MV-4-11 (cell line): ENCODE measurements at places on chromosomes 2 and 18.

- peak; percentile 84 for DNase-seq
These were observed 249.1 kb upstream of the RBMS1 start for GRCh38 chr2:160742667-160743066.

- DNase-seq, result no peak
These were observed 147.8 kb downstream of the PMAIP1 start for GRCh38 chr18:60047556-60047955.

DNA sequence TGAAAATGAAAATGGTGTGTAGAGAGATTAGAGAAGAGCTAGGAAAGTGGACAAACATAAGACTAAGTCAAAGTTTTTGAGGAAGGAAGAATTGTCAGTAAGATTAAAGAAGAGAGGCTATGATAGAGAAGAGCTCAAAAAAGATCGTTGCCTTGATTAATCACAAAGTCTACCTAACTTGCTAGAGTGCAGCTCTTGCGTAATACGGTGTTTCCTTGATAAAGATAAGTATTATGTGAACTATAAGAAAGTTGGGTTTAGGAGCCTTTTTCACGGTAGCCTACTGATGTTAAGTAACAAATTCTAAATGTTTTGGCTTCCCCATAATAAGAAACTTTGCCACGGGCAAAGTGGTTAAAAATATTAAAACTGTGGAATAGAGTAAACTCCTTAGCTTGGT is 226.4 kb upstream of the NRXN1 start:
- DNase-seq, result no peak

- DNase-seq, result no peak
These were observed 670.9 kb upstream of the GCFC2 start for GRCh38 chr2:76381624-76382023.

GRCh38 chr18:31044926-31045325 is 2.4 kb upstream of the DSC3 start:
- no peak for DNase-seq

DNA sequence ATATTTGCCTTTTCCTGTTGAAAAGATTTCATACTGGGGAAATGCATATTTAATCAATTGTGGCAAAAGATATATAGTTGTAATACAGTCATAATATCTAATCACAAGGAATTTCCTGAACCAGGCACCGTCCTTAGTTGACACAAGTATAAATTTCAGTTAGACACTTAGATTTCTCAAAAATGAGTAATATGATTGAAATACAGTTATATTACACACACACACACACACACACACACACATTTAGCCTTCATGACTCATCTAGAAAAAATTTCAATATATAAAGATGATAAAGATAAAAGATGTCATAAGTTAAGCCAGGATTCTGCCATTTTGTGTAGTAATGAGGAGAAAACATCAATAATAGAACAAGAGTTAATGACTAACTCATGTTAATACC is 258.4 kb upstream of the ZNF804A start:
- no peak for DNase-seq

- DNase-seq, result no peak
These were observed 186.8 kb downstream of the TMEM247 start for GRCh38 chr2:46666044-46666679.

GRCh38 chr2:68870215-68870614 is 982 bp downstream of the BMP10 start:
- DNase-seq, result no peak

DNA sequence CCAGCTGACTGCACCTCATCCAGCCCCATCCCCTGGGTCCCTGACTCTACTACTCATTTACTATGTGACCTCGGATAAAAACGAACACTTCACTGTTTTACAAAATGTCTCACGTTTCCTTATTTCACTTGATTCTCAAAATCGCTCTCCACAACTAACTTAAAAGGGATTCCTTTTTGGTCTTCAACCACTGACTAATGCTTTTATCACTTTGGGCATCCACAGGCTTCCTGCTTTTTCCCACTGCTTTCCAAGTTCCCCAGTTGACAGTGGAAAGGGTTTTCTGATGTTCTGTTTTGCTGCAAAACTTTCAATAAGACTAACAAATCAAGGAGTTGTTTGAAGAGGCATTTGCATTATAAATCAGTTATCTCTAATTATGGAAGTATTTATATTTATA is 24.1 kb downstream of the EIF2AK3 start:
- no peak for DNase-seq

GRCh38 chr2:52194342-52194741 is 1162.4 kb upstream of the NRXN1 start:
- no peak for DNase-seq

GRCh38 chr2:139077099-139077737 is 297.0 kb upstream of the NXPH2 start:
- DNase-seq, result no peak

GRCh38 chr18:9189491-9189890 is 52.9 kb downstream of the ANKRD12 start:
- no peak for DNase-seq

GRCh38 chr2:172322049-172322448 is 105.3 kb upstream of the ITGA6 start:
- DNase-seq, result no peak

DNA sequence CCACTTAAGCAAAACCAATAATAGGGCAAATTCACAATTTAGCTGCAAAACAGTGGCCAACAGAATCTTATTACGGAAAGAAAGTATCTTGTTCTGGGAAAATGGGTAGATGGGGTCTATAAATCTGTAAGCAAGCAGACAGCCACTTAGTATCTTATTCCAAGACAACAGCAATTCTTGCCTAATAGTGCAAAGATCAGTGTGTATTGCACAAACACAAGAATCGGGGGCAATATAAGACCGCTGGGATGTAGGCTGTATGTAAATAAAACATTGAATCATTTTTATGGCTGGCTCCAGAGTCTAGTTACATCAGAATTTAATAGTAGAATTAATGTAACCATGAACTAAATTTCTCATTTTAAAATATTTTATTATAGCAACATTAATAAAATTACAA is 85.6 kb downstream of the FBXO15 start:
- DNase-seq, result no peak

DNA sequence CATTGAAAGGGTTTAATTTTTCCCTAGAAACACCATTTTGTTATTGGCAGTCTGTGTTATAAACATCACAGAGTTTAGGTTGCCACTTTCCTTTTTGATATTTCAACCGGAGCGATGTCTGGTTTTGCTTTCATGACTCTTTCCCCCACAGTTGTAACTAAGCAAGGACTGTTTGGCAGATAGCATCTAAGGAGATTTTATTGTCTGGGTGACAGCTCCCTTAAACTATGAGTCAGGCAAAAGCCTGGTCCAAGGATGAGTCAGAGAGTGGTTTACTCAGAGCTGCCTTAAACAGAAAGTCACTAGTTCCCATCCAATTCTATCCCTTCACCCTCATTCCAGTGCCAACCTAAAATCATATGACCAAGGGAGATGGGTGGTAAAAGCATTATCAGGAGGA is 341.6 kb upstream of the VWC2L start:
- peak; percentile 47 for DNase-seq

- DNase-seq, result no peak
These were observed 74.1 kb upstream of the SMAD2 start for GRCh38 chr18:48004577-48004976.

DNA sequence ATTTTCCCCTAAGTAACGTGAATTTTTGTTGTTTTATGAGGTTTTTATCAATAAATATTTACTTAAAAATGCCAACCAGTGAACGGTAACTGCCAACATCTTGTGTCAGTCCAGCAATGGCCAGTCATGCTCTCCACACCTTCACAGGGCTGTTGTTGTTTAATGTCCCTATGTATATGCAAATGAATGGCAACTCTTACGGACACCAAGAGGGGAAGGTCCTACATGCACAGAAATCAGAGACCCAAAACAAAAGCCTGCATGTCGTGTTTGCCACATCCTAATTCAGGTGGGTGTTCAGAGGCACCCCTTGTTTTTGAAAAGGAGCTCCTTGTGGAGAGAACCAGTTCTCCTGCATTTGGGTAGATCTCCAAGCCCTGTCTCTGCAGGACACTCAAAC is 4.8 kb upstream of the FTCDNL1 start:
- DNase-seq, result no peak

DNA sequence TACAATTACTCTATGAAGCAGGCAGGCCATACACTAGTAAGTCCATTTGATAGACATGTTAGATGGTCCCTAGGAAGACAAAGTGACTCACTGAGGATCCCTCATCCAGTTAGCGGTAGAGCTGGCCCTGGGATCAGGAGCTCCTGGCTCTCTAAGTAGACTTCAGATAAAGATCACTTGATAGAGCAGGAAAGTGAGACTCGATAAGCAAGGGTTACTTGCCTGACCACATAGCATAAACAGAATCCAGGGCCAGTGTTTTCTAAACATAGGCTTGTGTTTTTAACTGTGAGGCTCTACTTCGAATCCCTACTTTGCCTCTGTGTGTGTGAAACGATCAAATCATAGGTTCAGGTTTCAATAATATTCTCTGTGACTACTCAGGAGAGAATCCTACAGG is 355.2 kb upstream of the TRIB2 start:
- DNase-seq, result no peak

DNA sequence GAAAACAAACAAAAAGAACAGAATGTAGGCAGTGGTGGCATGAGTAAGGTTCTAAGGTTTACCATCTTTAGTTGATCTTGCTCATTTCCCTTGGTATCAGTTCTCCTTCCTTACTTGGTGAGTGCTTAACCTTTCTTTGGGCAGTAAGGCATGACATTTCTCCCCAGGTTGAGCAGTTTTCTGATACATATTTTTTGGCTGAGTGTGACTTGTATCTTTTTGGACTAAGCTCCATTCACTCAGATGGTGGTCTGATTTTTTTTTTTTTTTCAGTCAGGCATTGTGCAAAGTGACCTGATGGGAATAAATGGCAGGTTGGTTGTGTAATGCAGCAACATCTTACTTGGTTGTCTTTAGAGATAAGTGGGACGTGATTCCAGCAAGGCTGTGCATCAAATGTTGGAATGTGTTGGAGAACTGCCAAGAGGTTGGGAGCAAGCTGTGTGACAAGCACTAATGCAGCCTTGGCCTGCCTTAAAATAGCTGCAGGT is 15.1 kb downstream of the SPTBN1 start:
- DNase-seq, result no peak

GRCh38 chr18:8686611-8687010 is 18.7 kb upstream of the MTCL1 start:
- no peak for DNase-seq

GRCh38 chr18:50924372-50924771 is 43.5 kb upstream of the ELAC1 start:
- no peak for DNase-seq

GRCh38 chr18:51523671-51524070 is 326.2 kb upstream of the MEX3C start:
- DNase-seq, result no peak

DNA sequence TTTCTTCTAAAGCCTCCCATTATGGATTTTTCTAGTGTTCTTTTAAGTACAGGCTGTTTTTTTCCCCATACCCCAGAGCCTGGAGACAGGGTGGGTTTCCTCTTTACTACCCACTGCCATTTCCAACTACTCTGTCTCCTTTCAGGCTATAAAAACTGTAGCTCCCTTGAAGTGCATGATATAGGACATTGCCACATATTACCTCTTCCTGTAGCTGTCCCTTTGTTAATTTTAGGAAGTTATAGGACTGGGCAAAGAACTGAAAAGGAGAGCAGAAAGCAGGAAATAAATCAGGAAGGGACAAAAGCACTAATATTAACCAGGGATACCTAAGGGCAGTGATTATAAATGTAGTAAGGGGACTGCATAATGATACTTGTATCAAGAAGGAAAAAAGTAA is 54.1 kb downstream of the VIL1 start:
- DNase-seq, result no peak

- peak; percentile 11 for DNase-seq
These were observed 48.8 kb downstream of the ADNP2 start for GRCh38 chr18:80157708-80158343.

GRCh38 chr2:46167924-46168323 is 129.3 kb upstream of the EPAS1 start:
- DNase-seq, result no peak

DNA sequence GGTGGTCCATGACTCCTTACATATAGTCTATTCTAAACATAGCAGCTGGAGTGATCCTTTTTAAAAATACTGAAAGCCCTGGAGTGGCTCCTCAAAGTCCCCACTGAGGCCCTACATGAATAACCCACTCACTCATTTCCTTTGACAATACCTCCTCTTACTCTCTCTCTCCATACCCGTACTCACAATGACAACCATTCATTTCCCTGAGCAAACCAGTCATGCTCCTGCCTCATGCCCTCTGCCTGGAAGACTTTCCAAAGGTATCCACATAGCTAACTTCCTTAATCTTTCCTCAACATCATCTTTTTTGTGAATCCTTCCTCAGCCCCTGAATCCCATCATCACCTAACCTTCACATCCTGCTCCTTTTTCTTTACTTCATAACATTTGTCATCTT is 102.6 kb downstream of the BAZ2B start:
- DNase-seq, result no peak

- DNase-seq, result no peak
These were observed 10.5 kb downstream of the PROC start for GRCh38 chr2:127428815-127429109.

GRCh38 chr18:68215931-68216330 is 499.0 kb downstream of the TMX3 start:
- DNase-seq, result no peak

DNA sequence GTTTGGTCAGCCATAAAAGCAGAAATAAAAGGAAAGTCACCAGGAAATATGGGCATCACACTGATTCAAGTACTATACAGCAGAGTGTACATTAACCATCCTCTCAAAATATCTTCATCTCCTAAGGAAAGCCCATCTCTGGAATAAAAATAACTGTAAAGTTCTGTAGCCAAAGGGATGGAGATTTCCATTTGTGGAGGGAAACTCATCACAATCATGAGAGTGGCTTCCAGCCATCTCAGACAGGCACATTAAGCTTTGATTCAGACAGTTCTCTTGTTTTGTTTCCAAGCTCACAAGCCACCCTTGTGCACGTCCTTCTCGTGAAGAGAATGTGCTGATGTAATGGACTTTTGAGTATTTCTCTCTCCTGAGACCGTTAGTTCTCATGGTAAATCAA is 695.5 kb downstream of the LRRTM4 start:
- DNase-seq, result no peak

GRCh38 chr18:10374636-10375293 is 79.7 kb upstream of the APCDD1 start:
- no peak for DNase-seq

DNA sequence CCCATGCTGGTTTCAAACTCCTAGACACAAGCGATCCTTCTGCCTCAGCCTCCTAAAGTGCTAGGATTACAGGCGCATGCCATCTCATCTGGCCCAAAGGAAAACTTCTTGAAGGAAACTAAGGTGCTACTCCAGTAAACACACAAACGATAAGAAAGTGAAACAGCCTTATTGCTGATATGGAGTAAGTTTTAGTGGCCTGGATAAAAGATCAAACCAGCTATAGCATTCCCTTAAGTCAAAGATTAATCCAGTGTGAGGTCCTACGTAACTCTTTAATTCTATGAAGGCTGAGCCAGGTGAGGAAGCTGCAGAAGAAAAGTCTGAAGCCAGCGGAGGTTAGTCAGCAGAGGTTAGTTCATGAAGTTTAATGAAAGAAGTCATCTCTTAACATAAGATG is 40.8 kb upstream of the POTEE start:
- DNase-seq, result no peak

- no peak for DNase-seq
These were observed 163.6 kb upstream of the TMEM200C start for GRCh38 chr18:6058941-6059340.
